Peyer's patch (tissue), 4 donors: ENCODE measurements at places on chromosomes 2 and 18. TPM values are rescaled to one million over a fixed set of nuclear protein-coding genes. Genes with fewer than 3 reads are reported as not detected.

DGKD gene
- total RNA-seq, result 78.6 TPM

ANKRD30B gene
- total RNA-seq, result not detected

ANO7 gene
- total RNA-seq, result 188 TPM

LRRC30 gene
- total RNA-seq, result not detected

SOCS6 gene
- total RNA-seq, result 39.8 TPM

CYP27A1 gene
- 277 TPM for total RNA-seq

NEU2 gene
- total RNA-seq, result not detected

QPCT gene
- total RNA-seq, result 1.6 TPM
